ENCODE measurements at places on chromosomes 12 and 14.

DNA sequence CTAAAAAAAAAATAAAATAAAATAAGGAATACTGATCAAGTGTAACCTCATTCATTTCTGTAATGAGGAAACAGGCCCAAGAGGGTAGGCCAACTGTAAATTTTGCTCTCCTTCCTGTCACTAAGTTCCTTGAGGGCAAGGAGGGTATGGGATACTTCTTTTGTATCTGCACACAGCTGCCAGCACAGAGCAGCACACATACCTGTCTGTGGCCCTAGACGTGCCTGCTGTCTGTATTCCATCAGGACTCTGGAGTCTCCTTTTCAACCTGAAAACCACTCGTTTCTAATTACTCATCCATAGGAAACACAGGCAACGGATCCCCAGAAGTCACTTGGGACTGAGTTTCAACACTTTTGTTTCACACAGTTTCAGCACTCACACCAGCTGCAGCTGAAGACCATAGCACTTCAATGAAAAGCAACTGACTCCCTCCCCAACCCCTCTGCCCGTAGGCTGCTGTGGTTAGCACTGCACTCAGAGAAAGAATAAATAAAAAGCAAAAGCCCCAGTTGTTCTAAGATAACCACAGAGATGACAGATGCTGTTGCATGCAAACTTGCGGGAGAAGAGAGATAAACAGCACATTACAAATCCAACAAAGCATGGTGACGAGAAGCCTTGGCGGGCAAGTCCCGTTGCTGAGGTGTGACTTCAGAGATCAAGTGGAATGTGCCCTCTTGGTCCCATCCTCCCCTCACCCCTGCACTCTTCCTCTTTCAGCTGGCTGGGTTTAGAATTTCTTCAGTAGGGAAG lies 24.9 kb downstream of the CRACR2A start:
- peak; percentile 4 for DNase-seq

- no peak for DNase-seq
These were observed 39.6 kb downstream of the DNAH10 start for GRCh38 chr12:123801573-123802178.

GRCh38 chr14:61296719-61297502 lies 15.8 kb upstream of the TMEM30B start:
- no peak for DNase-seq

GRCh38 chr14:92572050-92572449 lies 58.5 kb downstream of the RIN3 start:
- no peak for DNase-seq

GRCh38 chr14:23058654-23059504 lies 1.6 kb upstream of the CDH24 start:
- DNase-seq, result no peak
